ENCODE measurements at places on chromosomes 6 and 20.

- DNase-seq = no peak
Observed at GRCh38 chr6:56764081-56764566, 121.4 kb upstream of the DST start.

- DNase-seq = no peak
Observed at GRCh38 chr6:118218156-118218555, 311.1 kb downstream of the SLC35F1 start.

DNA sequence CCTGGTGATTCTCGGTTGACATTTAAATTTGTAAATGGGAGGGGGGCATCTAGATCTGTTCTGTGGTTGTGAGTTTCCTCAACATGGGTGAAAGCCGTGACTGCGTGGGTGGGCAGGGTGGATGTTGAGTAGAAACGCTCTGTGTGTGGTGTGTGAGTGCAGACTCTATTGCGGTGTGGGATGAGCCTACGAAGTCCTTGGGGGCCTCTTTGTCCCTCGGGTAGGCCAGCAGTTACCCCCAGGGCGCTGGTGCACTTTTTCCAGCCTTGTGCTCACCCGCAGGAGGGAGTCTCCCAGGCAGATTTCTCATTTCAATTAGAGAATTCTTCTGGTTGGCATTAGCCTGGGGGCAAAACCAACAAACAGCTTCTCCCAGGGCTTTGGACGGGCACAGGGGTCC is 10.6 kb downstream of the TOX2 start:
- no peak for DNase-seq

- no peak for DNase-seq
Observed at GRCh38 chr6:145260484-145261175, 474.7 kb downstream of the EPM2A start.

GRCh38 chr6:109052018-109052651 is 42.5 kb downstream of the SESN1 start:
- DNase-seq = no peak

DNA sequence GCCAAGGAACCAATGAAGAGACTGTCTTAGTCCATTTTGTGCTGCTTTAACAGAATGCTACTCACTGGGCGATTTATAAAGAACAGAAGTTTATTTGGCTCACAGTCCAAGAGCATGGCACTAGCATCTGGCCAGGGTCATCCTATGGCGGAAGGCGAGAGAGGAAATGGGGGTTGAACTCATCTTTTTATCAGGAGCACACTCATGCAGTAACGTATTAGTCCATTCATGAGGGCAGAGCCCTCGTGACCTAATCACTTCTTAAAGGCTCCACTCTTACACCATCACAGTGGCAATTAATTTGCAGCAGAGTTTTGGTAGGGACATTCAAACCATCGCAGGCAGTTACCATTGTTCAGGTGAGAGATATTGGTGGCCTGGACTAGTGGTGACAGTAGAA is 8.5 kb downstream of the ARFGEF2 start:
- DNase-seq = no peak

GRCh38 chr6:3432416-3432815 is 24.4 kb downstream of the SLC22A23 start:
- DNase-seq = no peak

DNA sequence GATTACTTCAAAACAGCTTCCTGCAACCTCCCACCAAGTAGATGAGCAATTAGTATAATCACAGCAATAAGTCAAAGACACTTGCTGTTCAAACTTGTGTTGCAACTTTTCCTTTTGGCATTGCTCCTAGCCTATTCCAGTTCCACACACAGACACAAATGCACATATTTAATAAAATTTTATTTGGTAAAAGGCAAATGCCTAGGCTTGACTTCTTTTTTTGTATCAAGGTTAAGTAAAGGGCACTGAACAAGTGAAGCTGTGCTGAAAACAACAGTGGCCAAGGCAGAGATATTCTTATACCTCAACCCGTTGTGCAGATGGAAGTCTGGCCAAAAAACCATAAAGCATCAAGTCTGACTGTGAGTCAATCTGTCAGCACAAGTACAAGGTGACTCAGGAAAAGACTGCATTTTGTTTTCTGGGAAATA is 708.4 kb upstream of the CITED2 start:
- DNase-seq = peak; percentile 84

GRCh38 chr6:148831064-148831463 is 84.2 kb downstream of the UST start:
- DNase-seq = no peak

DNA sequence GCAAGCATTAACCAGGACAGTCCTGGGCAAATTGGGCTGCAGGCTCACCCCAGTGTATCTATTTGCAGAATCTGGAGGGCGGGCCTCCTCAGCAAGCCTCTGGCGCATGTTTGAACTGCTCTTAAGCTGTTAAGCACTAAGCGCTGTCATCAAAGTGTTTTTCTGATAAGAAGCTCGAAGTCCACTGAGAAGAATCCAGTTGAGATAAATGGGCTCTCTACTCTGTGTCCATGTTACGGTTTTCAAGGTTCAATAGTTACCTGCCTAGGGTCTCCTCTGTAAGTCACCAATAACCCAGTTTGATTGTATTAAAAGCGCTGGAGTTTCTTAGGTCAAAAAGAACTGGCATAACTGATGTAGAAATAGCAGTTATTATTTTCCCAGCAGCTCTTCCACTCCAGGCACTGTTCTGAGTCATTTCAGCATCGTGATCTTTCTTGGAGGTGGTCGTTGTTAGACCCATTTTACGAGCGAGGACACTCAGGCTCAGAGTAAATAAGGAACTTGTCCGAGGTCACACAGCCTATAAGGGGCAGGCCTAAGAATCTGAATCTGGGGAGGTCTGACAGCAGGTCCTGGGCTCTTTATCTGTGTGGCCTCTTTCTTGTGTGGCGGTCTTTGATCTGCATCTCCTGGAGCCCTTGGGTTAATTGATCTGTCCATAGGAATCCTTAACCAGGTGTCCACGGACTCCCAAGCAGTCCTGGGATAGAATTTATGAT is 207.4 kb upstream of the ZNF217 start:
- no peak for DNase-seq

GRCh38 chr6:42259286-42259685 is 41.6 kb upstream of the MRPS10 start:
- DNase-seq = no peak

DNA sequence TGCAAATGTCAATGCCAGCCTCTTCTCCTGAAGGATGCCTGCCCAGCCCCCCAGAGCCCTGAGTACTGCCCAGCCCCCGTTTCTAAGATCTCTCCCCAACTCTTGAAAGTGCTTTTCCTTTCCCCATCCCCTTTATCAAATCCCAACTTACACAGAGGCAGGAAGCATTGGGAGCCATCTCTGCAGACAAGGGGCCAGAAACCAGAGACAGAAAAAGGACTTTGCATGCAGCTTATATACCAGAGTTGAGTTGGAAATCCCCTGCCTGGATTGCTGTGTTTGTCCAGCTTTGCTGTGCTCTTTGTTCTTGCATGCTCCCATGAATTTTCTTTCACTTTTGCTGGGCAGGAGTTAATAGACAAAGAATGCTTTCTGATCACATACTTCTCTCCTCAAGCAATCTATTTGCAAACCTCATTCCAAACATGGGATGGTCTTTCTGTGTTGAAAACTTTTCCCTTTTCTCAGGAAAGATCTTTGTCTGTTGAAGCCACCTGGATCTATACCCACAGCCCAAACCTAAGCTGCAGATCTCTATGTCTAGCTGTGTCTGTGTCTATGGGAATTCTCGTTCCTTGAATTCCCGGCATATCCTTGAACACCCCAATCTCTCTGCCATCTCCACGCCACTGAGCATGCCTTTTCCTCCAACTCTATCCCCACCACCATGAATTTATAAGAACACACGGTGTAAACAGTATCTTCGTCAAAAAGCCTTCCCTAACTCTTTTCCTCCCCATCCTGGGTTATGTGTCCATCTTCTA is at the start of gene UBD:
Gene UBD (minus strand): TSS at position 209 of the 764 bp plus-strand sequence. CDS start 31 bp downstream, at position 178.
- no peak for DNase-seq

- DNase-seq = no peak
Observed at GRCh38 chr20:2655331-2656116, 3.1 kb downstream of the NOP56 start.

DNA sequence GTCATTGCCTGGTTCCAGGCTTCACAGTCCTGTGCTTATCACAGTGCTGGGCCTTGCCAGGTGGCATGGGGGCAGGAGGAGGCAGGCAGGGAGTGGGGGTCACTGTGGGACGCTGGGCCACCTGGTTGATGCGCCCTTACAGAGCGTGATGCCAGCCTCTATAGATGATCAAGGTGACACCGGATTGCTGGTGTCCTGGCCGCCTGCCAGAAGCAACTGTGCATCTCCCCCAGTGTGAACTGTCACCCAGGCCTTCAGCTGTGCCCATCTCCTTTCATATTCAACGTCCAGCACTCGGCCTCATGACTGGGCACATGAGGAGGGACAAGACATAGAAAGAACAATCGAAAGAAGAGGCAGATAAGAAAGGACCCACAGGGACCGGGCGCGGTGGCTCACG is 318.9 kb downstream of the TAF4 start:
- no peak for DNase-seq

GRCh38 chr20:38460040-38460623 is 12.5 kb upstream of the RALGAPB start:
- DNase-seq = peak; percentile 26

GRCh38 chr6:154909821-154910220 is 85.3 kb upstream of the TIAM2 start:
- DNase-seq = no peak

- DNase-seq = no peak
Observed at GRCh38 chr6:122008101-122008999, 391.1 kb upstream of the HSF2 start.

GRCh38 chr20:50111120-50111828 is 1.7 kb downstream of the UBE2V1 start:
- DNase-seq = peak; percentile 29

GRCh38 chr20:58538752-58539151 is 23.6 kb upstream of the APCDD1L start:
- no peak for DNase-seq

DNA sequence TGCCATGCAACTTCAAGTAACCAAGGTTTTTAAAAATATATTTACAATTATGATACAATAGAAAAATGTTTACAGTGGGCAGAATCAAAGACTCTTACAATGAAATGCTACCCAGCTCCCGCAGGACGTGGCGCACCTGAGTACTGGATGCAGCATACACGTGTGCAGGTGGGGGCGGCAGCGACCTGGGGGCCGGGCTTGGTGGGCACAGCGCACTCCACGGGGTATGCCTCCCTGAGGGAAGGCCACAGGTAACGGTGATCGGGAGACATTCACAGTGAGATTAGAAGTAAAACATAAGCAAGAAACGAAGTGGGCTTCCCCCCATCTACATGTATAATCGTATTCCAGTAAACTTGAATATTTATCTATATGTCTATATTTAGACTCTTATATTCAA is 54.2 kb downstream of the WDR27 start:
- DNase-seq = no peak

DNA sequence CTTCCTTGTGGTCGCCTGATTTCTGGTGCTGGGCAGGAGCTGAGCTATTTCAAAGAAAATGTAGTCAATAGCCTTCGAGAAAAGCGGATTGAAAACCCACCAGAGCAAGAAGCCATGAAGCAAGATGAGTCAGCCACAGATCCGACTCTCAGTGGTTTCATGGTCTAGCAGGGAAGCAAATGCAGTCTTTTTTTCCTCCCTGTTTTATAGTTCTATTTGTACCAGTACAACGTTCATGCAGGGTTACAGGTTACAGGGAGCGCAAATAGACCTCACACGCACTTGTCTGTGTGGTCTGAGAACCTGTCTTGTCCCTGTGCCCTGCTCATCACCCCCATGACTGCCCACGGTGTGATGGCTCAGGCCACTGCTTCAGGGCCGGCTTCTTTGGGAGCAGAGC is 309.8 kb upstream of the SUPT3H start:
- DNase-seq = no peak
